ENCODE measurements at places on chromosomes 4 and X. TPM values are rescaled to one million over a fixed set of nuclear protein-coding genes. Genes with fewer than 3 reads are reported as not detected.

DNA sequence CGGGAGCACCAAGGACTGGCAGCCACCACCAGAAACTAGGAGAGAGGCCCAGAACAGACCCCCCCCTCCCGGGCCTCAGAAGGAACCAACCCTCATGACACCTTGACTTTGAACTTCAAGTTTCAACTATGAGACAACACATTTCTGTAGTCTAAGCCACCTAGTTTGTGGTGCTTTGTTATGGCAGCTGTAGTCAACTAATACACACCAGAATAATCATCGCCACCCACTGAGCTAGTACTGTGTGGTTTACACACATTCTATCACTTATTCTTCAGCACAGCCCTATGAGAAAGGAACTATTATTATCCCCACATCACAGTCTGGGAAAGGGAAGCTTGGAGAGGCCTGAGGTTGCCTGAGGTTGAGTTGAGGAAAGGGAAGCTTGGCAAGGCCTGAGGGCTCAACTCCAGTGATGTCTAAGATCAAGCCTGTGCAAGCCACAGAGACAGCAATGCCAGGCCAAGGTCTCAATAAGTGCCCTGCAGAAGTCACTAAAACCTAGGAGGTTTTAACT, 126.6 kb downstream of the FHDC1 start:
- DNase-seq, result no peak

DNA sequence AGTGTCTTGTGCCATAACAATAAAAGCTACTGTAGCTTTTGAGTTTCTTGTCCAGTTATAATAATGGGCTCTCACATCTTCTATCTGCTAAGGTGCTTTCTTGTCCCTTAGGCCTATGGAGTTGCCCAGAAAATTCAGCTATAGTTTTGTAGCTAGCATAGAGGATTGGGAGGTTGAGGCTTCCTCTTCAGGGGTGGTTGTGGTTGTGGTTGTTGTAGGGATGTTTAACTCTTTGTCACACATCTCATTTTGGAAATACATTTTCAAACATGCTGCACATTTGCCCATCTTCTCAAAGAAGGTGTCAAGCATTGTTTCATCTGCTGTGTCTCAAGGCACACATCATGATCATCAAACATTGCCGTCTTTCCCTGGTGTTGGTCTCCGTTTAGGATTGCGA, 65.0 kb downstream of the ATXN3L start:
- no peak for DNase-seq

The NAP1L2 gene
- 19.1 TPM for total RNA-seq

GRCh38 chr4:125704726-125705125, 390.0 kb downstream of the FAT4 start:
- no peak for DNase-seq

The GABRB1 gene
- total RNA-seq, result not detected
